Activated CD4-positive, alpha-beta T cell treated with anti-CD3 and anti-CD28 coated beads, Interleukin-2, amount 50 U/mL, for 16 hours (primary cell): ENCODE measurements at places on chromosomes 11 and 22.

DNA sequence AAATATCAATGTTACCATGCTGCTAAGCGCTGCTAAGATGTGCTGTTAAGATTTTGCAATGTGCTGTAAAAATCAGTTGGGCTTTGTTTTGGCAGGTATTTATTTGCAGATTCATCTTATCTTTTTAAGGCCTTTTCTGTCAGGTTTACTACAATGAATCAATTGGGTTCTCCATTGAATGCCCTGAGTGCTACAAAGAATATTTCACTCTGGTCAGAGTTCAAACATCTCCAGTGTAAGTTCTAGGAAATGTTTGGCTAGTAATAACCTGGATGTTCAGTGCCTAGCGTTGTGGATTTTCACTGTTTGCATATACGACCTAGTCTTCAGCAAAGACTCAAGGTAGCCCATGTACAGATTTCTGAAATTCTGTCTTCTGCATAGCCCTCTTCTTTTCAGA, 36.0 kb downstream of the RSF1 start:
- no peak for DNase-seq

DNA sequence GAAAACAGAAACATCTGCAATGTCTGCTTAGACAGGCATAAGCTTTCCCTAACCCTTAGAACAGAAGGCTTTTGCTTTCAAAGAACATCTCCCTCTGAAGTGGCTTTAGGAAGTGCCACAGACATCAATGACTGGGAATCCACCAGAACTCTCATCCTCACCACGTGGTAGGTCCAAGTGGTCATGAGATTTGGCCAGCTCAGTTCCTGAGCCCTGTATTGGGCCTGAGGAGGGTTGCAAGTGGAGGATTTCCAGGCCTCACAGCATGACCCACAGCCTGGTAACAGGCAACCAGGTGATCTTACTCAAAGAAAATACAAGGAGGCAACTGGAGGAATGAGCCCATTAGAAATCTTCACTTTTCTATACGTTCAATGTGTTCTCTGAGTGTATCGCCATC, 1.6 kb downstream of the CASP1 start:
- DNase-seq, result no peak

DNA sequence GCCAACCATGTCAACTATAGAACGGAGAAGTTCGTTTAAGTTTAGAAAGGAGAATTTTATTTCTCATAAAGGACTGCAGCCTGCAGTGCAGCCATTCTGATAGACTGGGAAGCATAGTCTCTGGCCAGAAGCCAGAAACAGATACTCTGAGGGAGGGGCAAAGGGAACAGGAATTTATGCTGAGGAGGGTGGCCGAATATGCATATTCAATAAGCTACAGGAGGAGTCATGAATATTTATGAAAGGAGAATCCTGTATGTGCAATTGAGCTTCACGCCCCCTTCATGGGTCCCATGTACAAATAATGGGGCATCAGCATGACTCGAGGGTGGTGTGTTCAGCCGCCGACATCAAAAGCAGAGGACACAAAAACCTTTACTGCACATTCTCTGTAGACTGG, 199.9 kb downstream of the CWF19L2 start:
- no peak for DNase-seq

DNA sequence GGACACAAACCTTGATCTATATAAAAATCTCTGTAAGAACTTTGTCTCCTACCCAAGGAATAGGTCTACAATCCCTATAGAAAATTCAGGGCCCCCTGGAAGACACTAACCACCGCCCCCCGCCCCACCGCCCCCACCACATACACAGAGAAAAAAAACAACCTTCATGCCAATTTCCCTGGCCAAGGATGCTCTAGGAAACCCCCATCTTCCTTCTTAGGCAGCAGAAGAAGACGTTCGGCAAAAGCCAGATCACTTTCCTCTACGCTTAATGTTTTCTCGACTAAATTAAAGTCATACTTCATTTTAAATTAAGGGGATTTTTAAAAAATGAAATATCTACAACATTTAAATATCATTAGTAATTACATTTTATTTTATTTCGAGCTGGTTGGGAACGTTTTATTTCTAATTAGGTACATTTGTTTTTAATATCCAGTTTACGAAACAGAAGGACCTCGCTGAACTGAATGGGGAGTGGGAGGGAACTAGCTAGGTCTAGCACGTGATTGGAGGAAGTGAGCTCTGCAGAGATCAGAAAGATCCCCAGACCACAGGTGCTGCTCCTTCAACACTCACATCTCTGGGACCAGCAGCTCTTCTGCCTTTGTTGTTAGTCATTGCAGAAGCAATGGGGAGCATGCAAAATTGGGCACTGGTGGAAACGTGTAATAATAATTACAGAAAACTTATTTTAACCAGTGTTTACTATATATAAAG, 472.3 kb downstream of the MN1 start:
- no peak for DNase-seq
